AG08396 (cell line): ENCODE measurements at places on chromosomes 12 and 14.

- DNase-seq = no peak
These were observed 116.6 kb upstream of the FAR2 start for GRCh38 chr12:29032446-29032845.

DNA sequence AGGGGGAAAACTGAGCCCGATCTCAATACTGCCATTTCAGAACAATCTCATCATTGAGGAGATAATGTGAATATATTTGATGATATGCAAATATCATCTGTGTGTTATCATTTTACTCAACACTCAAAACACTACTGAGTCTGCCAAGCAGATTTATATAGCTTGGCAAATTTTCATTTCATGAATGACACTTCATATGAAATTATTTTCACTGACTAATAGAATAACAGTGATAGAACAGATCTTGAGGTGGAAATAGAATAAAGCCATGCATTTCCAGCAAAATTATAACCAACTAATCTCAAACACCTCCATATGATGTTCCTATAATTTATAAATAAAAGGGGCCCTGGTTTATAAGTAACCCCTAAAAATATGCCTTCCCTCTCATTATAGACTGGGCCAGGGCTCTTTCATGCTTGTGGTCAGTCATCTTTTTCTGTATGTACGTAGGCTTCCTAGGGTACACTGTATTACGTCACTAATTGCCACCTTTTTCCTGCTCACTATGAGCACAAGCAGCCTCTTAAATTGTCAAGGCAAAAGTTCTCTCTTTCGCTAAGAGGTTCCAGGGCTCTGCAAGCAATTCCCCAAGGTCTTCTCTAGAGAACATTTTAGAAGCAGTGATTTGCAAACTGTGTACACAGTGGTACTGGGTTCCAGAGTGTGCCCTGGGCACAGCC is 197.1 kb upstream of the FOXN3 start:
- DNase-seq = no peak

DNA sequence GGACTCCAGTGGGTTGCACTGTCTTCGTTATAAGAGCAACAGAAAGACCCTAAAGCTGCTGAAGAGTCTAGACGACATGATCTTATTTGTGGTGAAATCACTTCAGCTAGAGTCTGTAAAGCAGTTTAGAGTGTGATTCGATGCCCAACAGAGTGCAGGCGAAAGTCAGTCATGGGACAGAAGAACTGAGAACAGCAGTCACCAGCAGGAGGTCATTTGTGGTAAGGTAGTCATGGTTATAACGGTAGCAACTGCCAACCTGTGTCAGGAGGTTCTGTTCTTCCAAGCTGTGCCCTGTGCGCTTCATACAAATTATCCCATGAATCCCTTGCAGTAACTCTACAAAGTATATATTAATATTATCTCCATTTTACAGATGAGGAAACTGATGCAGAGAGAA is 954.1 kb downstream of the AACS start:
- DNase-seq = no peak

GRCh38 chr12:848173-848865 is 95.9 kb downstream of the WNK1 start:
- no peak for DNase-seq

DNA sequence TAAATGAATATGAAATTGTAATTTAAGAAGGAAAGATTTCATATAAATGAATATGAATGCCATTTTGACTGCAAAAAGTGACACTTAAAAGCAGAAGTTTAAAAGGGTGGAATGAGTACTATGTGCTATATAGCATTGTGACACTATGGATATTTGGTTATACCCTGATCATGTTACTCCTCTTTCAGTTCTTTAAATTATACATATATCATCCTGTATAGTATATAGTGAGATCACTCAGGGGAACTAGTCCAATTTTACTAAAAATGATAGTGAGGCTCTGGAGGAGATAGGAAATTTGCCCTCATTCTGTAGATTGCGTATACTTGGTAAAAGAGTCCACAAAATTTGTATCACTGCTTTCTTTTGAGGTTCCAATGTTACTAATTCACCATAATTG is 155.7 kb upstream of the BTG1 start:
- DNase-seq = no peak

DNA sequence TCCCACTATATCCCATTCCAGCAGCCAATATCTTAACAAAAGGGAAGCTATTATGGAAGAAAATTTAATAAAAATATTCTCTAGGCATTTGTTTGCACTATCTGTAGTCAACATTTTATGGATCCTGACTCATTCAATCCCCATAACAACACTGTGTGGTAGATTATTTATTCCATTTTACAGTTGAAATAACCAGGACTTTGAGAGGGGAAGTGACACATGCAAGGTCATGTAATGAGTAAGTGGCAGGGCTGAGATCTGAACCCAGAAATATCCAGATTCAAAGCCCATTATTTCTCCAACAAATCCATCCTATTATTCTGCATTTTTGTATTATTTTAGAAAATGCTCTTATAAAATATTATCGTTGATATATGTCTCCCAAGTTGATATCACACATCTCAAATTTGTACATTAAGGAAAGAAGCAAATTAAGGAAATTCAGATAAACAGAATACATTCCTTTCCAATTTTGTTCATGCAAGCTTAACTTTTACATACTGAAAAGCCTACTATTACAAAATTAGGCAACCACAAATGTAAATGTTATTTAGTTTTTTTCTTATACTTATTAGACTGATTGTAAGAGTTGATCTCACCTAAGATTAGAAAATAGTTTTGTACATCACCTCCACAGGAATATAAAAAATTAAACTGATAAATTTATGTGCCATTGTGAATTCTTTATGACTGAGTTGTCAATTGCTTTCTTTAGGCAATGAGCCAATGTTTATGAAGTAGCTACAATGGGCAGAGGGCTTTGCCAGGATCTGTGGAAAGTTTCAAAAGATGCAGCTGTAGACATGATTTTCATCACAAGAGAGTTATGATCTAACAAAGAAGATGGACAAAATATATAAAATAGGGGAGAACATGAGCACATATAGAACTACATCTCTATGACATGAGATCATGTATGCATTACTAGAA is 55.1 kb upstream of the E2F7 start:
- peak; percentile 30 for DNase-seq

DNA sequence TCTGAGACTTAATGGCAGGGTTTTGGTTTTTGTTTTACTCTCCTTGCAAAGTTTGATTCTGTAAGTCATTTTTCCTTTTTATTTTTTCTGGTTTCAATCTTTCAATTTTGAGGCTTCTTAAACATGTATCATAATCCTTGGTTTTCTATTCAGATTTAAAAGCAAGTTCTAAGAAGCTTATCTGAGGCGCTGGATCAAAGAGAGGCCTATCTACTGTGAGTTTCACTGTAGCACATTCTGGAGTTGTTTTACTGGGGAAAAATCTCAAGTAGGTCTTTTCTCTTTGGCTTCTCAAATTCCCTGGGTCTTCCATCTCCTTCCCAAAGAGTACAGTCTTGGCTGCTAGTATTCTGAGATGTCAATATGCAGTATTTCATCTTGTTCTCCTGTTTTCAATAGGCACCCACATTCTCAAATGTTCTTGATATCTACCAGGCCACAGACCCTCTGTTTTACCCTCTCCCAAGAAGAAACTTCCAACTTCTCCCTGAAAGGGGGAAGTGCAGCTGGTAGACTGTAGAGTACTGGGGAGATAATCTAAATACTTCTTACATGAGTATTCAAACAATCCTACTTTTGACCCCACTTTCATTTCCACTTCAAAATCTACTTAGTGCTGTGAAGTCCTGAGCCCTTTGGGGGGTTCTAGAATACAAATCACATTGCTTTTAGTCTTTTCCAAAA is 10.9 kb upstream of the CATSPERB start:
- DNase-seq = no peak

DNA sequence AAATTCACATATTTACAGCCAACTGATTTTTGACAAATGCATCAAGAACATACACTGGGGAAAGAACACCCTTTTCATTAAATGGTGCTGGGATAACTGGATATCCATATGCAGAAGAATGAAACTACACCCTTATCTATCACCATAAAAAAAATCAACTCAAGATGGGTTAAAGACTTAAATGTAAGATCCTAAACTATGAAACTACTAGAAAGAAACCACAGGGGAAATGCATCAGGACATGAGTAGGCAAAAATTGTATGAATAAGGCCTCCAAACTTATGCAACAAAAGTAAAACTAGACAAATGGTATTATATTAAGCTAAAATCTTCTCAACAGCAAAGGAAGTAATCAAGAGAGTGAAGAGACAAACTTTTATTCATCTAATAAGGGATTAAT is 242.6 kb downstream of the CPNE8 start:
- no peak for DNase-seq

- no peak for DNase-seq
These were observed 2.1 kb downstream of the LDHB start for GRCh38 chr12:21655591-21655990.

DNA sequence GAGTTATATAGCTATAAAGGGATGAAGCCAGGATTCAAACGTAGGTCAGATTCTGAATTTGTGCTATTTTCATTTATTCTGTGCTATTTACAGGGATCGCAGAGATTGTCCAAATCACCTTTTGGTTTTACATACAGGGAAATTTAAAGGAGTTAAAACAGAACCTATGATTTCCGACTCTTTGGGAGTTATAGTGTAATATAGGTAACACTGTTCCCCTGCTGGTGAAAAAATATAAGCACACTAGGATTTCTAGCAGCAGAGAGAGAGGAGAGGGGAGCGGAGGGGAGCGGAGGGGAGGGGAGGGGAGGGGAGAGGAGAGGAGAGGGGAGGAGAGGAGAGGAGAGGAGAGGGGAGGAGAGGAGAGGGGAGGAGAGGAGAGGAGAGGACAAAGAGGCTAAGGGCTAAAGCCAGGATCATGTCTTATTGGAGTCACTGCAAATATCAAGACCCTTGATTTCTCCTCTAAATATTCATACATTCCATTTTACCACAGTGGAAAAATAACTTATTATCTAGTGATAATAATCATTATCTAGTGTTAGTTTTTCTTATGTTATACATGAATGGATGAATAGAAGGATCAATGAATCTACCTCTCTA is 46.2 kb upstream of the KCNH5 start:
- no peak for DNase-seq
